ENCODE measurements at places on chromosomes 16 and 17.

- DNase-seq, result no peak
Measured at GRCh38 chr17:7586673-7587419, 3.0 kb downstream of the SOX15 start.

DNA sequence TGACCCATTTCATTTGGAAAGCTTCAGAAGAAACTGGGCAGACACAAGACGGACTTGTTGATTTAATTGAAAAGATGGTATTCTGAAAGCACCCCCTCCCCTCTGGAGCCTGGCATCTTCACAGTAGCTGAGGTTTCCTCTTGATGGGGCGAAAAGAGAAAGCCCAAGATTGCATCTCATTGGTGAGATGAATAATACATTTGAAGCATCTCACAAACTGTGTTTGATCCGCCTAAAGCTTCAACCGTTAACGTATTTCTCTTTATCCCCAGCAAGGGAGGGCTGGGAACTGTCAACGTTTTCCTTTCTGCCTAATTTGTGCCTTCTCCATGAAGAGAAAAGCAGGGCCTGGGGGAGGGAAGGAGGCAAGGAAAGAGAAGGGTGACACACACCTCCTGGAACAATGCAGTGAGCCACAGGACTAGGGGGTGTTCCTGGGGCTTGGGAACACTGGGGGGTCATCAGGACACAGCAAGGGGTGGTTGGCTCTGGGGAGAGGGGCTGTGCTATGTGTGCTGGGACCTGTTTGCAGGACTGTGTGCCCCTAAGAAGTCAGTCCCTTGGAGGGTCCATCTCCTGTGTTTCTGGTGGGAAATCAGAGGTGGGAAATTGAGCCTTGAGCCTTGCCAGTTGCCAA is 18.5 kb upstream of the PIPOX start:
- no peak for DNase-seq

DNA sequence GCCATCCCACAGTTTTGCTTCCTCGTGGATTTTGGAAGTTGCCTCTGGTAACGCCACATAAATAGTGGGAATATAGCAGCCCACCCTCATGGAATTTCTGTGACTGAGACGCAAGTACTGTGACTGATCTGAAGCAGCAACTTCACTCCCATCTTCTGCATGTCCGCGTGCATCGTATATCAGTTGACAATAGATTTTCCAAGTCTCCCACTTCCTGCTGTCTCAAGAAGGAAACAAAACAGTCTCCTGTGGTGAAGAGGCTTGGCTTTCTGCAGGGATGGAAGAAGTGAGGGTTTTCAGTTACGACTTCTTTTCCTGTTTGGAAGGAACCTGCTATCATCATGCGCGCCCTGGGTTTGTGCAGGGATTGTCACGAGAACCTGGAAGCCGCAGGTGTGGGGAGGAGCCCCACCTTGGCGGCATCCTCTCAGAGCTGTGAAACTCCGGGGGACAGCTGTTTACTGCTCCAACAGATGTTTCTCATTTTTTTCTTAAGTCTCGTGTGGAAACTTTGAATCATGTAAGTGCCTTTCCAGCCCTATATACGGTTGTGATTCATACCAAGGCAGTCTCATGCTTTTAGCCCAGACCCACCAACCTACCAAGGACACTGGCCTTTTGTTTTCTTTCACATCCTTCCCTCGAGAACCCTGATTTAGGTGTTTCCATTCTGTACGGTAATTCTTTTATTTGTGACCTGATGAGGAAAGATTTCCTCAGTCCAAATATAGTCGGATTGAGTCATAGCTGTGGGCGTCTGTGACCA is 57.5 kb downstream of the WIPI1 start:
- no peak for DNase-seq

DNA sequence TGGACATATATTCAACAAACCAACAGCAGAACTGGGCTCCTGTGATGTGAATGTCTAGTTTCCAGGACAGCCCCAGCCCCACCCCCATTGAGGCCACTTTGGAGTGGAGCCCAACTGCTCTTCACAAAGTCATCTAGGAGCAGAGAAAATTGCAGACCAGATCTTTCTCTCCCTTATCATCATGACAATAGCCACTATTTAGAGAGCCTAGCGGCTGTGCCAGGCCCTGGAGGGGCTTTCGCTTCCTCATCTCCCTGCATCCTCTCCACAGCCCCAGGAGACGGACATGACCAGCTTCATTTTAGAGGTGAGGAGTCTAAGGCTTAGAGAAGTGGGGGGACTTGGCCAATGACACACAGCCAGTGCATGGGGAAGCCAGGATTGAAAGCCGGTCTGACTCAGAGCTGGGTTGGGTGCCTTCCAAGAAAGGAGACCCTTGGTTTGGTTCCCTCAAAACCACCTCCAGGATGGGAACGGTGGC is 1.4 kb downstream of the PRSS8 start:
- DNase-seq, result no peak

- no peak for DNase-seq
Measured at GRCh38 chr17:15012351-15012980, 252.7 kb downstream of the PMP22 start.

DNA sequence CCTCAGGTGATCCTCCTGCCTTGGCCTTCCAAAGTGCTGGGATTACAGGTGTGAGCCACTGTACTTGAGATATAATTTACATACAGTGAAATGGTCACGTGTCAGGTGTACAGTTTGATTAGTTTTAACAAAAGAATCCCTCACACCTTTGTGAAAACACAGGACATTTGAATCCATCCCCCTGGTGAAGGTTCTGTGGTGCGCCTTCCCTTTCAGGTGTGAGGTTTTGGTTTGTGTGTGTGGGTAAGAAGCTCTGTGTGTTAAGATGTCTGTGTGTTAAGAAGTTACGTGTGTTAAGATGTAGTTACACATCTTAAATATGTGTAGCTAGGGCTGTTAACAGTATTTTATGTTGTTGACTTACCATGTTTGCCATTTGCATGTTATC is 4.4 kb downstream of the SEC14L1 start:
- DNase-seq, result no peak

DNA sequence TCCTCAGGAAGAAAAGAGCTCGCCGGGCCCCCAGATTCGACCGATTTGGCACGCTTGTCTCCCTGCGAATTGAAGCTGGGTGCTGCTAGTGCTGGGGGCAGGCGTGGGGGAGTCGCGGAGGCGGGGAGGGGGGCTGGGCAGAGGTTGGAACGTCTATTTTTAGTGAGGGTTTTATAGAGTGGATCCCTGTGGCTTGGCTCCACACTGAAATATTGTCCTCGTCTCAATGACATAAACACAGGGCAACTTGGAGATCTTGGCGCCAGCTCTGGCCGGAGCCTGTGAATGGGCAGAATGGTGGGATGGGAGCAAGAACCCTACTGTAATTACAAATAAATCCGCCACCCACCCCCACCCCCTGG is 15.7 kb upstream of the NOG start:
- DNase-seq, result peak; percentile 24

DNA sequence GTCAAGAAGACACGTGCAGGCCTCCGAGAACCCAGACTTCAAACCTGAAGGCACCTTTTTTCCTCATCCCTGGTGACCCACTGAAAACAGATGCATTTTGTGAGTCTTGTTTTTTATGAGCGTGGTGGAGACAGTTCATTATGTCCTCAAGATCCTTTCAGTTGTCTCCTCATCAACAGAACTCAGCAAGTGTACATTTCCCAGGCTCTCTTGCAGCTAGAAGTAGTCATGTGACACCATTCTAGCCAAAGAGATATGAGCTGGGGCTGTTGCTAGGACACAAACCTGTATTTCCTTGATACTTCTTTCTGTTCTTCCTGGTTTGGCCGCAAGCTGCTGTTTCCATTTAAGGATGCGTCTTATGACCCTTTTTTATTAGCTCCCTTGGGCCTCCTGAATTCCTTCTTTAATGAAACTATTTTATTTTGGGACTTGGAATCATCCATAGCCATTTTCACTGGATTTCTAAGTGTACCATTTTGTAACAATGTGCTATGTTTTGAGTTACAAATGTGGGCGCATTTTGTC is 135.7 kb upstream of the FOXF1 start:
- no peak for DNase-seq

DNA sequence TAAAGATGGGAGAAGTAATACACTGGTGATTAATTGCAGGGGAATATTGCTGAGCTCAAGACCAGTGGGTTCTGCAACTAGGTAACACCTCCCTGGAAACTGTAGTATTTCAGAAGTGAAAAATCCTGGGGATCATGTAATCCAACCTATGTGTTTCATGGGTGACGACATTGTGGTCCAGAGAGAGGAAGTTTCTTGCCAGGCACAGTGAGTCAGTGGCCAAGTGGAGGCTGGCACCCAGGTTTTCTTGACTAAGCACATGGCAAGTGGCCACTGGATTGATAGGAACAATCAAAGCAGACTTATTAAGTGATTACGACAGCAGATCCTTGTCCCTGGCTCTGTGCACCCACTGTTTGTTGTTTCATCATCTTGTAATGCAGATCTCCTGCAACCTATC is 14.6 kb upstream of the CIITA start:
- DNase-seq, result no peak

DNA sequence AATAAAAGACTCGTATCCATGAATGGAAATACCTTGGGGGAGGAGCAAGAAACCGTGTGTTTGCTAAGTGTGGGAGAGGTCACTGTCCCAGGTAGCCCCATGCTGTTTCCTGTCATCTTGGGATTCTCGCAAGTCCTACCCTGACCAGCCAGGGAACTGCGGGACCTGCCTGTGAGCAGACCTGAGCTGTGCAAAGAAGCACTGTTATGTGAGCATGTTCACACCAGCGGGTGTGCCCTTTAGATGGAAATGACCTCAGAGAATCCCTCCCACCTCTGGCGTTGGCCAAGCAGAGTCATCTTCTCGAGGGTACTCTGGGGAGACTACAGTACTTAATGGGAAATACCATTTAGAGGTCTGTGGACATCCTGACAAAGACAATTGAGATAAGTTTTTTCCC is 127.0 kb upstream of the MON1B start:
- no peak for DNase-seq

- no peak for DNase-seq
Measured at GRCh38 chr17:75325827-75326225, 36.6 kb upstream of the SLC25A19 start.

GRCh38 chr16:56916571-56917403 is 15.2 kb upstream of the HERPUD1 start:
- DNase-seq, result no peak

GRCh38 chr17:60631119-60631518 is 31.1 kb downstream of the PPM1D start:
- no peak for DNase-seq

GRCh38 chr17:49110509-49110908 is 22.1 kb upstream of the B4GALNT2 start:
- DNase-seq, result no peak

DNA sequence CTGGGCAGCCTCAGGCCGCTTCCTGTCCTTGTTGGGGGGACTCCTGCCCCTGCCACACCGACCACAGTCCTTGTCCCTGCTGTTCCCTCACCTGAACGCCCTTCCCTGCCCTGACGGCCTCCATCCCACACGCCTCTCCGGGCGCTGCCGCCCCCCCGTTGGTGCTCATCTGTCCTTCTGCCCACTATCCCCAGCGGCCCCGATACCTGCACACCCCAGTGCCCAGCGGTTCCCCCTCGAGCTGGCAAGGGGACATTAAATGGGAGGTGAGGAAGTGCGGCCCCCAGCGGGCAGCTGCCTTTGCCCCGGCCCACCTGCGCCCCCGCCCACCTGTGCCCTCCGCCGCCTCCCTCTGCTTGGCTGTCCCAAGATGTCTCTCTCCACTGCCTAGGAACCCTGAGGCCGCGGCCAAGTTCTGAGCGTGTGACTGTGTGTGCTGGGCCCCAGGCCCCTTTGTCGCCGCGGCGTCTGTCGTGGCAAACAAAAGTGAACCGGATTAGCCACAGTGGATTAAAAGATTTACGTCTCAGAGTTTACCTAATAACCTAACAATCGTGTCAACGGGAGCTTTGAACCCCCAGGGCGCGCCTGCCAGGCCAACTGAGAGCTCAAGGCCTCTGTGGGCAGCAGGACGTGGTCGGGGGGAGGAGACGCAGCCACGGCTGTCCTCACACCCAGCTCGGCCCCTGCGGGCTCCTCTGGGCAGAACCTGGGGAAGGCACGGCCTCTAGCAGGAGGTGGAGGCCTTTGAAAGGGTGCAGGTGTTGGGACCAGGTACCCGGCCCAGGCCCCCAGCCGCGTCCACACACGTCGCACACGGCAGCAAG is 7.6 kb upstream of the AXIN1 start:
- DNase-seq, result no peak

DNA sequence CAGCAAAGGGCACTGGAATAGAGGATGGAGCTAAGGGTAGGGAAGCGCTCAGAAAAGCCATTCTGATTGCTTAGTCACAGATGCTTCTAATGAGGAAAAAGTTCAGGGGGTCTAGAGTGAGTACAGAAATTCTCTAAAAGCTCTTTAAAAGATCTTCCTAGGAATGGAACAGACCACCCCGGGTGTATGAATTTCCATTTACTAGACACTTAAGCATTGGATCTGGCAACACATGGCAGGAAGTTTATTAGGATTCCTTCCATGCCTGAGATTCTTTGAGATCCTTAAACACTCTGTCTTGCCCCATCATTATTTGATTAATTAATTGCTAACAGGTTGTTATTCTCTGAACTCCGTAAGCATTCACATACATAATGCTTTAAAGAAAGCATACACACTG is 8.5 kb downstream of the KRTAP9-7 start:
- no peak for DNase-seq

- DNase-seq, result no peak
Measured at GRCh38 chr16:56614549-56614991, 6.2 kb downstream of the MT2A start.

GRCh38 chr16:4384509-4384942 is 12.9 kb downstream of the VASN start:
- no peak for DNase-seq

GRCh38 chr16:50831751-50832150 is 89.9 kb downstream of the CYLD start:
- DNase-seq, result no peak

- no peak for DNase-seq
Measured at GRCh38 chr17:61411261-61412142, 11.9 kb downstream of the TBX2 start.

DNA sequence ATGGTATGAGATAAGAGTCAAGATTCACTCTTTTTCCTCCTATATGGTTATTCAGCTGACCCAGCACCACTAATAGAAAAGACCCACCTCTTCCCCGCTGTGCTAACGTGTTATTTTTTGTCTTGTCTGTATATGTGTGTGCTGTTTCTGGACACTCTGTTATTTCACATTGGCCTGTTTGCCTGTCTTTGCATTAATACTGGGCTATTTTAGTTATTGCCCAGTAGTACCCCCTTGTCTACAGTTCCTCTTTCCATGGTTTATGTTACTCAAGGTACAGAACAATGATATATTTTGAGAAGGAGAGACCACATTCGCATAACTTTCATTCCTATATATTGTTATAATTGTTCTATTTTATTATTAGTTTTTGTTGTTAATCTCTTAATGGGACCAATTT is 74.0 kb upstream of the SIAH1 start:
- no peak for DNase-seq

GRCh38 chr16:64250866-64251265 is 871.0 kb downstream of the CDH11 start:
- DNase-seq, result no peak

DNA sequence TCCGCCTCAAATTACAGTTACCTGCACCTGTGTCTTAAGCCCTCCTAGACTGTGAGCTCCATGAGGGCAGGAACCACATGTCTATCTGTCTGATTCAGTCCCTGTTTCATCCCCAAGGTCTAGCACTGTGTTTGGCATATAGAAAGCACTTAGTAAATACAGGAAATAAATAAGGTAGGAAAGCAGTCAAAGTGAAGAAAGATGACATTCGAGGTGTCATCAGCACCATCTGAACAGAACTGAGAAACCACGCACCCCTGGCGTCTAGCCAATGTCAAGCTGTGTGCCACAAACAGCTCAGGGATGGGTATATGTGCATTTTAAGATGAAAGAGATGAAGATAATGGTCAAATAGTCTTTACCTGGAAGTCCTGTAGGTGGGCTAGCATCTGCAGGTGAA is 79.6 kb upstream of the ATP2A3 start:
- no peak for DNase-seq
